ENCODE measurements at places on chromosomes 11 and 22.
A peak's percentile ranks its signal among the peaks of the same experiment; 100 is the strongest.

- no peak for DNase-seq
Observed at GRCh38 chr11:76276046-76276780, 69.9 kb upstream of the WNT11 start.

GRCh38 chr11:11260903-11261302 lies 92.1 kb downstream of the CSNK2A3 start:
- DNase-seq: no peak

GRCh38 chr11:125939081-125939521 lies 6.7 kb upstream of the VSIG10L2 start:
- DNase-seq: no peak

GRCh38 chr11:9757809-9758636 lies 94.1 kb downstream of the SWAP70 start:
- DNase-seq: peak; percentile 92

GRCh38 chr22:23072077-23072910 lies 2.0 kb downstream of the GNAZ start:
- DNase-seq: no peak

GRCh38 chr11:104484804-104485554 lies 321.0 kb upstream of the PDGFD start:
- no peak for DNase-seq

DNA sequence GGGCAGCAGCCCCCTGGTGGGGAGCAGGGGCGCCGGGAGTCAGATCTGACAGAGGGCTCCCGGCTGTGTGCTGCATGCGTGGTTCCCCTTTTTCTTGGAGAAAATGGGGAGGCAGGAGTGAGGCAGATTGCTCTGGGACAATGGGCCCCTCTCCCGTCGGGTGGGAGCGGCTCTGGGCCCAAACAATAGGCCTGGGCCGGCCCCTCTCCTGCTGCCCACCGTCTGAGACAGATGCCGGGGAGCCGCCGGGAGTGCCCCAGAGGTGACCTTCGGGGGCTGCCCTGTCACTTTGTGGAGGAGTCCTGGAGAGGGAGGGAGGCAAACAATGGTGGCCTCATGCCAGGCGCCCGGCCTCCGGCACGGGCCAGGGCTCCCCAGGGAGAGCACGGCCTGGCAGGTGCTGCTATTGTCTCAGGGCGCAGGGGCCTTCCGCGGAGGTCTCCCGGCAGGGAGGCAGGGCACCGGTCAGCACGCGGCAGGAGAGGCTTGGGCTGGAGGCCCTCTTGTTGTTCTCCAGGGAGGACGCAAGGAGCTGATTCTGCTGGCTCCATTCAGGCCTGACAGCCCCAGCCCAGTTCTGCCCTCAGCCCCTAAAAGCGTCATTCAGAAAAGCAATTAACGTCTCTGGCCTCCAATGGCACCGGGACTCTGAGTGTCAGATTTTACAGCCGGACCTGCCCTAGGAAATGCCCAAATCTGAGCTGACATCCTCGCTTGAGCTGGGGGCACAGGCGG lies 44.8 kb downstream of the SMIM38 start:
- no peak for DNase-seq

DNA sequence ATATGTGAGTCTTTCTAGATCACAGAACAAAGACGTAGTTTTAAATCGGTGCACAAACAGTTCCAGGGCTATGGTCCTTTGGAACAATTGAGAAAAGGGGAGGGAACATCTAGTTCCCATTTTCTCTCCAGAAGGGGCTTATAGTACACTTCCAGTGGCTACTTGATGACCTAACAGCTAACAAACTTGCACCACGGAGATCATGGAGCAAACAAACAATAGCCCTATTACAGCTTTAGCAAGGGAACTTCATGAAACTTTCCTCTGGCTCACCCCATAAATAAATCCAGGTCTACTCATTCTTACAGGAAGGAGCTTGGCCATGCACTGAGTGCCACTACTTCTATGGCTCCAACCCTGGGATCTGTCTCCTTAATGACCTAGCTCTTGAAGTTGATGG lies 8.3 kb upstream of the FOLR2 start:
- no peak for DNase-seq

DNA sequence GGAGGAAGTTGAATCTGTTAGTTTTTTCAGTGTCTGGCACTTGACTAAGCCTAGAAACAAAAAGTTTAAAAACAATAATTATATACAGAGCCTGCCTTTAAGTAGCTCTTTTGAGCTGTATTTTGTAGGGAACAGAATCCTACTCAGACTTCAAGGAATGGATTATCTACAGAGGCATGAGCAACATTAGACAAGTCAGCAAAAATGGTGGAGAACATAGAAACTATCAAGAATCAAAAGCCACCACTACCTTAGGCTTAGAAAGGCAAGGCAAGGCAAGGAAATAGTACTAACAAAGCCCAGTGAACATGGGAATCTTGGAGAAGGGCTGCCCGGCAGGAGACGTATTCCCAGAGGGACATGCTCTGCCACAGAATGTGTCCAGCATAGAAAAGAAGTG lies 353.6 kb upstream of the FAT3 start:
- no peak for DNase-seq

- no peak for DNase-seq
Observed at GRCh38 chr11:11787305-11788062, 54.3 kb upstream of the USP47 start.

- no peak for DNase-seq
Observed at GRCh38 chr11:37182031-37182430, 584.0 kb upstream of the RAG2 start.

GRCh38 chr11:93234602-93235207 lies 36.9 kb upstream of the SLC36A4 start:
- DNase-seq: peak; percentile 18

GRCh38 chr11:19101796-19102520 lies 15.0 kb upstream of the ZDHHC13 start:
- DNase-seq: no peak

- no peak for DNase-seq
Observed at GRCh38 chr22:40453671-40454070, 83.3 kb downstream of the SGSM3 start.

GRCh38 chr11:45603946-45604682 lies 61.3 kb downstream of the CHST1 start:
- no peak for DNase-seq

DNA sequence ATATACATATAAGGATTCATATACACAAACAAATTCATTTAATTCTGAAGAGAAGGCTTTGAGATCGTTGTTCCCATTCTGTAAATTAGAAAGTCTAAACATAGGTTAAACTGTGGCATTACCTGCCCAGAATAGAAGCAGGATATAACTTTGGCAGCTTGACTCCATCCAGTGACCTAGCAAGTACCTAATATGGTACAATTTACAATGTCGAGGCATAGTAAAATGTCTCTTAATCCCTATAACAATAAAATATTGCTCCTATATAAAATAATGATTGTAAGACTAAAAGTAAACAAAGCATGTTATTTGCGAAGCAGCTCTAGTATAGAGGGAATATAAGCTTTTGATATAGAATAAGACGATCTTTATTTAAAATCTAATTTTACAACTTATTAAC lies 756.0 kb downstream of the LUZP2 start:
- no peak for DNase-seq

DNA sequence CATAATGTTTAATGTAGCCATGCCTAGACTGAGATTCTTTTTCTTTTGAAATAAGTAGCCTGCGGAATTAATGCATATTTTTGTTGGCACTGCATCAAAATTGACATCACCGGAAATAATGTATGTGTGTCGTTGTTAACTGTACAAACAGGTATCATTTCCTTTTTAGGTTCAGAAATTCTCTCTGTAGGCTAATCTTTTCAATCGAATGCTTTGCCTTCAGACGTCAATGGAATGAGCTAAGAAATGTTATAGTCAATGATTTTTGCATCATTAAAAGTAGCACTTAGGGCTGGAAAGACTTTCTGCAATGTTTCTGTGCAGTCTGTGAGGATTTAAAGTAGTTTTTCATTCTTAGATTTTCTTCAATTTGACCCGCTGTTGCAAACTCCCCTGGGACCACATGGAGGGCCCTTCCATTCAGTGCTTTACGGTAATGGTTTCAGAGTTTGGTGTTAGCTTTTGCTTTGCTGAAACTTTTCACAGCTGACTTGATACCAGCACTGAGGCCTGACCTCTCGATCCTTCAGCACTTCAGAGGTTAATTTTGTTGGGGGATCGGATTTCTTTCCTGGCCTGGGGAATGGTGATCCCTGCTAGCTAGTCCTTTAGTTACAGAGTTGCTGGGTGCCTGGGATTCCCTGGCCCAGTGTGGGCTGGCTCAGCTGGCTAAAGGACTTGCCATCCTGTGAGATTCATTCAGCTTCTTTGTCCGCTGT lies 137.8 kb downstream of the DBX1 start:
- DNase-seq: no peak

DNA sequence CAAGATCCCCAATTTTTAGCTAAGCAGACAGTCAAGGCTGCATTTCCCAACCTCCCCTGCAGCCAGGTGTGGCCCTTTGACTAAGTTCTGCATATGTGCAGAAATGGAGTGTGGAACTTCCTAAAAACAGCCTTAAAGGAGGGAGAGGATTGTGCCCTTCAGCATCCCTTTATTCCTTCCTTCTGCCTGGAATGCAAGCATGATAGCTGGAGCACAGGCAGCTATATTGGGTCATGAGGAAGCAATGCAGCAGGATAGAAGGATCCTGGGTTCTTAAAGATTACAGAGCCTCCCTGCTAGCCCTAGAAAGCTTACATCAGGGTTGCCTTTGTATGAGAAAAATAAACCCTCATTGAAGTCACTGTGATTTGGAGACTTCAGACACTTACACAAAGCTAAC lies 29.9 kb downstream of the FADD start:
- DNase-seq: no peak

DNA sequence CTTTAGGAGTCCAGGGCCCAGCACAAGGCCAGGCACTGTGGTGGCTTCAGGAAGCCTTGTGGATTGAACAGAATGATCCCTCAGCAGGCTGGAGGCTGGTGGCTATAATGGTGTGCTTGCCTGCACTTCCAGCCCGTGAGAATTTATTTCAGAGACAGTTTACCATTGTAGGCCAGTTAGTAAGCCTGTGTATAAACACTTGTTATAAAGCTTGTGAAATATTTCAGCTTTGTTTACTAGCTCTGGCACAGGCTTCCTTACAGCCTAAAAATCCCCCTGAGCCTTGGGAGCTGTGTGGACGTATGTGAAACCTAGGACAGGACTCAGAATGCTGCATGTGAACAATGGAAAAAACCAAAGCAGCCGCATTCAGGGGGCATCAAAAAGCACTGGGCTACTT lies 26.6 kb upstream of the ACER3 start:
- DNase-seq: no peak

DNA sequence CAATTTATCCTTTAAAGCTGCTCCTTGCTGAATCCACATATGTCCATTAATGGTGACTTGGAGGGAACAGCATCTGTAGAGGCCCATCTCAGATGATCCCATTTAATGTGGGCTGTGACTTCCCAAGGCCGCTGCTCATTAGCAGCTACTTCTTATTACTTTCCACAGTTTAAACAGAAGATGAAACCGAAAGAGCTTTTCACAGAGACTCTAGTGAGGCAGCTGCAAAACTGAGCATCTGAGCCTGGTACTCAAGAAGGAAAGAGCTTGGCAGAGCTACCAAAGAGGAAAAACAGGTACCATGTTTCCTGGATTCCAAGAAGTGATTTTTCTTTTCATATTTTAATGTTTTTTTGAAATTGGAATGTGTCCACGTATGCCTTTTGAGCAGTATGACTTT lies 110.5 kb upstream of the NARS2 start:
- no peak for DNase-seq

- no peak for DNase-seq
Observed at GRCh38 chr11:73399159-73399590, 23.0 kb downstream of the RELT start.

- no peak for DNase-seq
Observed at GRCh38 chr11:24514219-24514594, 17.4 kb downstream of the LUZP2 start.

- DNase-seq: no peak
Observed at GRCh38 chr11:22234743-22235142, 41.9 kb downstream of the ANO5 start.

DNA sequence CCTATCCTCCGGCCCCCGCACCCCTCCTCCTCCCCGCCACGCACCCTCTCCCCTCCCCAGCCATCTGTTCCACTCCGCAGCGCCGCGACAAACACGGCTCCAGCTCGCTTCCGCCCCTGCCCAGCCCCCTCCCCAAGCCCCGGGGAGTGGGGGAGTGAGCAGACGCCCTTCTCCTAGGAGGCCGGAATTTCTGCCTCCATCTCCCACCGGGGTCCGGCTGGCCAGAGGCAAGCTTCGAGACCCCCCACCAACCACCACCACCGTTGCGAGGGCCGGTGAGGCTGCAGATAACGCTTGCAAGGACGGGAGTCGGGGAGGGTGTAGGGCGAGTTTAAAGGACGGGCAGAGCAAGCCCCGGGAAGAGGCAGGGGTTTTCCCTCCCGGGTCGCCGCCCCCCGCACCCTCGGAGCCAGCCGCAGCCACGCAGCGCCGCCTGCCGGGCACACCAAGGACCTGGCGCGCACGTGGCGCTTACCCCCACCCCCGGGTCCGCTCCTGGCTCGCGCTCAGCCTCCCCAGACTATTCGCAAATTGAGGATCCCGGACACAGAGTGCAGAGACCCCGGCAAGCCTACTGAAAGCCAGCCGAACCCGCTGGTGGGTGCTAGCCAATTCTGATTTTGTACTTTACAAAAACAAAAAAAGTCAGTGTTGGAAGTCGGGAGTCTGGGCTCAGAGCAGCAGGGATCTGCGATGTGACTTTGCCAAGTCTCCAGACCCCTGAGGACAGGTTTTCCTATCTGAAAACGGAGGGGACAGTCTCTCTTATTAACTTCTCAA lies 22.6 kb downstream of the RTN4RL2 start:
- DNase-seq: peak; percentile 70

DNA sequence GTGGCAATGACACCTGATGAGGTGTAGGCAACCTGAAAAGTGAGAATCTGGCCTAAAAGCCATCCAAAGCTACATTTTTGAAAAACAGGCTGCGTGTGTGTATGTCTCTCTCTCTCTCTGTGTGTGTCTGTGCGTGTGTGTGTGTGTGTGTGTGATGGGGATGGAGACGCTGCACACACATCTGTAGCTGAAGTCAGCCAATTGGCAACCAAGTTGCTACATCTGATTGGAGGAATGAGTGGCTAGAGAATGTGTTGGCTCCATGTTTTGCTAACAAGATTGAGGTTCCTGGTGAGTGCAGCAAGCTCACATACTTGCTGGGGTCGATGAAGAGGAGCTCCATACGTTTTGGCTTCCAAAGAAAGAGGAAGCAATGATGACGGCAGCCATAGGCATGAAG lies 311.4 kb upstream of the NCAM1 start:
- DNase-seq: no peak

- DNase-seq: no peak
Observed at GRCh38 chr11:110951950-110952503, 239.8 kb upstream of the ARHGAP20 start.

DNA sequence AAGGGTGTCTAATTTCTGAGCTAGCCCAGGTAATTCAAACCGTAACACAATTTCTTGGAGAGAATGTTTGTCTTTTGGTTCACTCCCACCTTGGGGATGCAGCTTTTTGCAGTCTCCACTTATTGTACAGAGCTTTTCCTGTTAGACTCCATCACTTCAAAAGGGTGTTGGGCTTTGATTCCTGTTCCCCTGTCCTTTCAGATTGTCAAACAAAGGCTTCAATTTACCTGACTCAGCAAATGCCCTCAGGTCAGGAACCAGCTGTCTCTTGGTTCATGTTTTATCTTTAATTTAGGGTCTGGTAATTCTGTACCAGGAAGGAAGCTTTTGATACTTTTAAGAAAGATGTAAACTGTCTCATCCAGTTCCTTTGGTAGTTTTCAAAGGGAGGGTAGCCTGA lies 880.6 kb downstream of the NTM start:
- DNase-seq: no peak
